T-helper 1 cell (primary cell): ENCODE measurements at places on chromosomes 2 and 18.

- no peak for DNase-seq
Observed at GRCh38 chr2:213185147-213185822, 33.9 kb upstream of the IKZF2 start.

- DNase-seq, result no peak
Observed at GRCh38 chr2:112310906-112311305, 35.5 kb downstream of the ZC3H6 start.

- no peak for DNase-seq
Observed at GRCh38 chr2:236587861-236588815, 18.5 kb downstream of the ACKR3 start.

GRCh38 chr18:45085916-45086624 is 405.4 kb downstream of the SETBP1 start:
- DNase-seq, result no peak

- no peak for DNase-seq
Observed at GRCh38 chr2:58756336-58756735, 515.2 kb upstream of the FANCL start.

DNA sequence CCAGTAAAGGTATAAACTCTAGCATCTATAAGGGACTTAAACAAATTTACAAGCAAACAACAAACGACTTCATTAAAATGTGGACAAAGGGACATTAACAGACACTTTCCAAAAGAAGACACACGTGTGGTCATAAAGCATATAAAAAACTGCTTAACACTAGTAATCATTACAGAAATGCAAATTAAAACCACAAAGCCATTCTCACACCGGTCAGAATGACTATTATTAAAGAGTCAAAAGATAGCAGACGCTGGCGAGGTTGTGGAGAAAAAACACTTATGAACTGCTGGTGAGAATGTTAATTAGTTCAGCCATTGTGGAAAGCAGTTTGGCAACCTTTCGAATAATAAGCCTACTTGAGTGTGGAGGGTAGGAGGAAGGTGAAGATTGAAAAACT is 217.1 kb upstream of the DLGAP1 start:
- DNase-seq, result no peak
